IMR-90 (cell line): ENCODE measurements at places on chromosomes 6 and 20.

DNA sequence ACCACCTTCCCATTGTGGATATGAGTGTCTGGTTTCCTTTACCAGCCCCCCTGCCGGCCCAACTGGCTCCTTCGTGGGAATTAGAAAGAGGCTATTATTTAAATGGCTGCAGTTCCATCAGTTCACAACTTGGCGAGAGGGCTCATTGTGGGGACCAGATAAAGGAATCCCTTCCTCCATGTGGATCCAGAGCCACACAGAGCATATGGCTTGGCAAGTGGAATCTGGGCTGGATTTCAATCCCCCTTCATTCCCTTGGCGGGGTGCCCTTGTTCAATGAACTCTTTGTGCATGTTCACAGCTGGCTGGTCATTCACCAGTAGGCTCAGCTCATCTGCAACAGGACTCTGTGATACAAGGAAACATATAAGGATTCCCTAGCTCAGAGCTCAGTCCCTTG, 140.6 kb downstream of the OPN5 start:
- no peaks in the 10 kb centered on the region for H3K36me3 ChIP-seq
- H3K4me1 ChIP-seq: no peaks in the 10 kb centered on the region
- no peaks in the 10 kb centered on the region for H3K27me3 ChIP-seq
- H3K27ac ChIP-seq: no peak overlapping the region
- no peak for DNase-seq

GRCh38 chr6:48541649-48542048, 430.7 kb upstream of the PTCHD4 start:
- H3K4me1 ChIP-seq: no peaks in the 10 kb centered on the region
- DNase-seq: no peak
- no peak overlapping the region for H3K4me3 ChIP-seq
- no peaks in the 10 kb centered on the region for H3K36me3 ChIP-seq
- peaks cover under 1% of the 10 kb centered on the region; the same call in 1 of the 2 replicates for H3K27me3 ChIP-seq

DNA sequence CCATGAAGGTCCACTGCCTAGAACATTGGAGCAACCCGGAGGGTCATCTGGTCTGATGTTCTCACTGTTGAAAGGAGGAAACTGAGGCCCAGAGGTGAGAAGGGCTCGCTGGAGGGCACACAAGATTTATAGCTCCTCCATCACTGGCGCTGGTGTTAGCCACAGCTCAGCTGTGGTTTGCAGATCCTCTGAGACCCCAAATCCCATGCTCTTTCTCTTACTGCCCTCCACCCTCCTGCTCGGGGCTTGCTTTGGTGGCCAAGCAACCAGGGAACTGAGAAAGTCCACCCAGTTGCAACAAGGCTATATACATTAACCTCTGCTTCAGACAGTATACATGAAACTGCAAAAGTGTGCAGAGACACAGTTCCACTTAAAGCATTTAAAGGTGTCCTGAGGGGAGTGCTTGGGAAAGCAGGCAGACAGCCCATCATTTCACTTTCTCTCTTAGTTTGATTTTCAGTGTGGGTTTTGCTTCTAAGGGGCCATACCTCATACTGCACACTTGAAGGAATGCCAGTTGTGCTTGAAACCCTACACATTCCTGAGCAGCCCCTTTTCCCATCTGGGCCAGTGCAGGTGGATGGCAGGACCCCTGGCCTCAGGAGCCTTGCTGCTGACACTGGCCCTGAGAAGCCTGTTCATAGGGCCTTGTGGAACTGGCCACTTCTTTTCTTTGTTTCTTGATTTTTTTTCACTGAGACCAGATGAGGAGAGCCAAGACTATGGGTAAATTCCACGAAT, 347.6 kb downstream of the CDC5L start:
- DNase-seq: no peak
- H3K27ac ChIP-seq: no peak overlapping the region
- H3K36me3 ChIP-seq: no peaks in the 10 kb centered on the region
- H3K4me1 ChIP-seq: peaks cover 21% of the 10 kb centered on the region
- H3K27me3 ChIP-seq: peaks cover 19% of the 10 kb centered on the region

GRCh38 chr6:22059946-22060345, 236.9 kb downstream of the PRL start:
- peaks cover 7% of the 10 kb centered on the region for H3K36me3 ChIP-seq
- DNase-seq: no peak

GRCh38 chr20:22402550-22402949, 181.8 kb downstream of the FOXA2 start:
- no peak overlapping the region for H3K27ac ChIP-seq
- no peaks in the 10 kb centered on the region for H3K4me1 ChIP-seq
- no peaks in the 10 kb centered on the region for H3K36me3 ChIP-seq
- no peak for DNase-seq
- H3K4me3 ChIP-seq: no peak overlapping the region

GRCh38 chr6:46091080-46091478, 38.7 kb upstream of the ENPP4 start:
- H3K27ac ChIP-seq: no peak overlapping the region
- H3K4me3 ChIP-seq: no peak overlapping the region
- no peaks in the 10 kb centered on the region for H3K4me1 ChIP-seq
- no peaks in the 10 kb centered on the region for H3K36me3 ChIP-seq

GRCh38 chr6:169964486-169965180, 213.2 kb downstream of the ERMARD start:
- DNase-seq: no peak
- no peaks in the 10 kb centered on the region for H3K36me3 ChIP-seq
- no peaks in the 10 kb centered on the region for H3K4me1 ChIP-seq
- H3K27ac ChIP-seq: no peak overlapping the region

DNA sequence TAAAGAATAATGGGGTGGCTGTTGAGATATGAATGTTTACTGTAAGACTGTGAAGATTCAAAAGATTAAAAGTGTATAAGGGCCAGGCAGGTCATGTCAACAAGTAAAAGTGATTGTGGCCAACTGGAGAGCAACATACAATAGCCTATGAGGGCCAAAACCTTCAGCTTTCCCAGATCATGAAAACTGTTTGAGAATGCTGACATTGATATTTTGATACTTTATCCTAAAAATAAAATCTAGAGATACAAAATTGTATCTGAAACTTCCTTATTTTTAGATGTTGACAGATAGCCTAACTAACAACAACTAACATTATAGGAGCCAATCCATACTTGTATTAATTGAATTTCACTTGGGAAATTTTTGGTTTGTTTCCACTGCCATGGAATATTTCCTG, 70.3 kb upstream of the PAK5 start:
- no peak overlapping the region for H3K27ac ChIP-seq
- no peaks in the 10 kb centered on the region for H3K4me1 ChIP-seq
- H3K27me3 ChIP-seq: peaks cover 3% of the 10 kb centered on the region
- no peak for DNase-seq
